ENCODE measurements at places on chromosomes 4 and X. TPM values are rescaled to one million over a fixed set of nuclear protein-coding genes. Genes with fewer than 3 reads are reported as not detected.
A peak's percentile ranks its signal among the peaks of the same experiment; 100 is the strongest.

The PAGE4 gene
- total RNA-seq: 77.2 TPM

The KLKB1 gene
- total RNA-seq: not detected

The ABCB7 gene
- 26.3 TPM for total RNA-seq

The SMIM10 gene
- 12.7 TPM for total RNA-seq

DNA sequence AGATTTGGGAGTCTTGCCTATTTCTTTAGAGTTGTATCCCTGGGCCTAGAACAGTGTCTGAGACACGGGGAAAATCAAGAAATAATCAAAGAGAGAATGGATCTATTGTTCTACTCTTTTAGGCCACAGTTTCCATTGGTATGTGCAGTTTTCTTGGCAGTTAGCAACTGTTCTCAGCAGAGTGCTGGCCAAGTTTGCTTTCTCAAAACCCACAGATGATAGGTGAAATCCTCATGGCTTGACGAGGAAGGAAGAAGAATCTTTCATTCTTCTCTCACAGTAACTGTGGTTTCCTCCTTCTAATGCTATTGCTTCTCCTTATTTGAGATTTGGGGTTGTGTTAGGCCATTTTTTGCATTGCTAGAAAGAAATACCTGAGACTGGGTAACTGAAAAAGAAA, 42.2 kb downstream of the AGA start:
- no peaks in the 10 kb centered on the region for H3K36me3 ChIP-seq
- no peak for DNase-seq
- no peaks in the 10 kb centered on the region for H3K4me1 ChIP-seq
- no peak overlapping the region for H3K27ac ChIP-seq

DNA sequence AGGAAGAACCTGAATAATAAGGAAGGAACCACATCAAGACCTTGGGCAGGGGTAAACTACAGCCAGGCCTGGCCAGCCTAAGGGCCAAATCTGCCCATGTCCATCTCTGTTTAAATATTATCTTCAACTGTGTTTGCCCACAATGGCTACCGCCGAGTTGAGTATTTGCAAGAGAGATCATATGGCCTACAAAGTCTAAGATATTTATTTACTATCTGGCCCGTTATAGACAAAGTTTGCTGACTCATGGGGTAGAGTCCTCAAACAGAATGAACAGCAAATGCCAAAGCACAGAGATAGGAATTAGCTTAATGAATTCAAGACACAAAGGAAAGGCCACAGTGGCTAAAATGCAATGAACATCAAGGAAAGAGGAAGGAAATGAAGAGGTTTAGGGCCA, 44.8 kb downstream of the RPS6KA3 start:
- no peak for DNase-seq
- no peak overlapping the region for H3K27ac ChIP-seq
- no peak overlapping the region for H3K4me3 ChIP-seq
- no peaks in the 10 kb centered on the region for H3K4me1 ChIP-seq

DNA sequence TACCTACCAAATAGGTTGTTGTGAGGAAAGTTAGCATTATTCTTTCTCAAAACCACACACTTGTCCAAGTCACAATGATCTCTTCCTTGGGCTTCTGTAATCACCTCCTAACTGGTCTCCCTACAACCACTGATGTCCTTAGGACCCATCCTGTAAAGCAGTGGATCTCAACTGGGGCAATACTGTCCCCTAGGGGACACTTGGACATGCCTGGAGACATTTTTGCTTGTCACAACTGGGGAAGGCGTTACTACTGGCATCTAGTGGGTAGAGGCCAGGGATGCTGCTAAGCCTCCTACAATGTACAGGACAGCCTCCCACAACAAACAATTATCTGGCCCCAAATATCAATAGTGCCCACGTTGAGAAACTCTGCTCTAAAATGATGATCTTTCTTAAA, 118.7 kb upstream of the AP1S2 start:
- H3K36me3 ChIP-seq: no peaks in the 10 kb centered on the region
- no peaks in the 10 kb centered on the region for H3K27me3 ChIP-seq
- no peak overlapping the region for H3K4me3 ChIP-seq
- H3K4me1 ChIP-seq: no peaks in the 10 kb centered on the region
- DNase-seq: no peak
- no peak overlapping the region for H3K27ac ChIP-seq

- H3K36me3 ChIP-seq: no peaks in the 10 kb centered on the region
- no peak overlapping the region for H3K27ac ChIP-seq
- H3K4me1 ChIP-seq: no peaks in the 10 kb centered on the region
Measured at GRCh38 chr4:10951306-10951705, 266.7 kb upstream of the CLNK start.

DNA sequence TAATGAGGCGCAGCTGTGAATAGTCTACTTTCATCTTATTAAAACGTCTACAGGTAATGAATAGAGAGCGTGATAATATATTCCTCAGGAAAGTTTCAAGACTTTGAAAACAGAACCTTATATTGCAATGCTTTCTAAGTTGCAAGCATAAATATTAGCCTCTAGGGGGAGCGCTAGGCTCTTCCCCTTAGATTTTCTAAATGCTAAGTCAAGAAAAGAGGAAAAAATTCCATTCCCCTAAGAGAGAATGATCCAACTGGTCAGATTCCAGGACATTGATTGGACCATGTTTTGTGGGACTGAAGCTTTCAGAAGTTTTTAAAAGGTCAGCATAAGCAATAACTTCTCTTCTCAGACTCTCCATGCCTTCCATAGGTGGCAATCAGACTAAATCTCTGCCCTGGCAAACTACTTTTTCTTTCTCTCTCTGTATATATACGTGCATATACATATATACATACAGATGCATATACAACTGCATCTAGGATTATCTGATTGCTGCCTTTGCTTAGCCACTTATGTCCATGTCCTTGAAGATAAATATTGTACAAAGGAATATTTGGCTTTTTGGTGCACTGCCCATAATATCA, 492.9 kb downstream of the INPP4B start:
- no peak for DNase-seq
- H3K27ac ChIP-seq: peak overlapping the region; percentile 55
- no peaks in the 10 kb centered on the region for H3K27me3 ChIP-seq
- no peaks in the 10 kb centered on the region for H3K36me3 ChIP-seq
- no peaks in the 10 kb centered on the region for H3K4me1 ChIP-seq
- H3K4me3 ChIP-seq: no peak overlapping the region

- H3K4me1 ChIP-seq: no peaks in the 10 kb centered on the region
- peak within 1 kb of the TSS; percentile 82 for H3K4me3 ChIP-seq
- H3K27ac ChIP-seq: peak within 1 kb of the TSS; percentile 98
- H3K36me3 ChIP-seq: no peaks in the 10 kb centered on the region
- H3K27me3 ChIP-seq: no peaks in the 10 kb centered on the region
Measured at GRCh38 chr4:185396724-185397385, at the start of gene ANKRD37. Gene ANKRD37 (plus strand): TSS chr4:185396841. CDS start chr4:185396924, 83 bp downstream.

- no peaks in the 10 kb centered on the region for H3K27me3 ChIP-seq
- DNase-seq: no peak
- H3K36me3 ChIP-seq: no peaks in the 10 kb centered on the region
- no peak overlapping the region for H3K27ac ChIP-seq
- no peak overlapping the region for H3K4me3 ChIP-seq
Measured at GRCh38 chr4:141390571-141390970, 169.9 kb downstream of the ZNF330 start.

DNA sequence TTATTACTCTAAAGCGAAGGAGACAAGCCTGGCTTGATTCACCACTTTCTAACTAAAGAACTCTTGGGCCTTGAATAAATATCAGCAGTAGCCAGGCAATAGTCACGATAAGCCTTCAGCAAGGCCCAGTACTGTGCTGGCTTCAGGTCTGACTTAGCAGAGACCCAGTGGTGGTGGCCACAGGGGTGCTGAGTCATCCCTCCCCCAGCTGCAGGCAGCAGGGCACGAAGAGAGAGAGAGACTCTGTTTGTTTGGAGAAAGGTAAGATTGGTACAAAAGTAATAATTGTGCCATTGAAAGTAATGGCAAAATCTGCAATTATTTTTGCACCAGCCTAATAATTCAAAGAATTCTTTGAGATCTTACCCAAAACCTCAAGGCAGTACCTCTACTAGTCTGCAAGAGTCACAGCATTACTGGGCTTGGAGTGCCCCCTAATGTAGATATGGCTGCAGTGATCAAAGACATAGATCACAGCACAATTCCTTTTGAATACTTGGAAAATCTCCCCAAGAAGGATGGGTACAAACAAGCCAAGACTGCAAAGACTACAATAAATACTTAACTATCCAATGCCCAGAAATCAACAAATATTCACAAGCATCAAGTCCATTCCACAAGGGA, 159.5 kb upstream of the USP38 start:
- no peaks in the 10 kb centered on the region for H3K36me3 ChIP-seq
- no peaks in the 10 kb centered on the region for H3K27me3 ChIP-seq
- H3K4me3 ChIP-seq: no peak overlapping the region
- H3K4me1 ChIP-seq: no peaks in the 10 kb centered on the region
- H3K27ac ChIP-seq: no peak overlapping the region
